Activated T-cell treated with anti-CD3 and anti-CD28 coated beads, Interleukin-2, amount 50 U/mL, for 72 hours (primary cell): ENCODE measurements at places on chromosomes 5 and 9.

- no peak for DNase-seq
These were observed 79.4 kb downstream of the SNX24 start for GRCh38 chr5:122924719-122925395.

DNA sequence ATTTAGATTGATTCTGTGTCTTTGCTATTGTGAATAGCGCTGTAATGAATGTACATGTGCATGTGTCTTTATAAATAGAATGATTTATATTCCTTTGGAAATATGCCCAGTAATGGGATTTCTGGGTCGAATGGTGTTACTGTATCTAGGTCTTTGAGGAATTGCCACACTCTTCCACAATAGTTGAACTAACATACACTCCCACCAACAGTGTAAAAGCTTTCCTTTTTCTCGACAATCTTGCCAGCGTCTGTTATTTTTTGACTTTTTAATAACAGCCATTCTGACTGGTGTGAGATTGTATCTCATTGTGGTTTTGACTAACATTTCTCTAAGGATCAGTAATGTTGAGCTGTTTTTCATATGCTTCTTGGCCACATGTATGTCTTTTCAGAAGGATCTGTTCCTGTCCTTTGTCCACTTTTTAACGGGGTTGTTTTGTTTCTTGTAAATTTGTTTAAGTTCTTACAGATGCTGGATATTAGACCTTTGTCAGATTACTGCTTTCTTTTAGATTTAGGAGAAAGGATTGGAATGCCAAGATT is 125.0 kb upstream of the NR5A1 start:
- no peak for DNase-seq

- no peak for DNase-seq
These were observed 59.6 kb downstream of the SLC1A1 start for GRCh38 chr9:4549751-4550295.

GRCh38 chr5:66415208-66415607 is 181.0 kb upstream of the MAST4 start:
- DNase-seq = no peak

GRCh38 chr9:19028835-19029451 is 4.1 kb downstream of the SAXO1 start:
- DNase-seq = peak; percentile 29

- DNase-seq = no peak
These were observed 719.2 kb upstream of the CTNND2 start for GRCh38 chr5:12623408-12623807.

GRCh38 chr5:55535199-55535905 is 588 bp upstream of the PLPP1 start:
- DNase-seq = no peak

GRCh38 chr5:4883360-4883759 is 256.8 kb upstream of the ADAMTS16 start:
- DNase-seq = no peak

GRCh38 chr5:54146390-54146789 is 164.0 kb downstream of the ARL15 start:
- DNase-seq = no peak

GRCh38 chr5:90474235-90475107 is at the start of the genes MBLAC2 and POLR3G:
MBLAC2 (minus strand) TSS chr5:90474771; CDS start chr5:90474292, 479 bp downstream.
POLR3G (plus strand) TSS chr5:90474864; CDS start chr5:90485568, 10,704 bp downstream.
- peak; percentile 93 for DNase-seq

DNA sequence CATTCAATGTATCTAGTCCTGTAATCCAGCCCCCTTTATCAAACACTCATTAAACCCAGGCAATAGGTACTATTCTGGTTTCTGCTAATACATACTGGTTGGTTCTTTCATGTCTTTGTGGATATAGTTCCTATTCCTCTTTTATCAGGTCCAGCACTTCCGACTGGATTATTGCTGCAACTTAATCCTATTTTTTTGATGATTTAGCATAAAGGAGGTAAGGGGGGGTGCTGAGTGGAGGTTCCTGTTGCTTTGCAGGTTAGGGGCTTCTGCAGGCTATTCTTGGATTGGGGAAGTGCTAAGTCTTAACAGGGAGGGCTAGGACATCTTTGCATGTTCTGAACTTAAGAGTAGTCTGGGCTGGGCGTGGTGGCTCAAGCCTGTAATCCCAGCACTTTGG is 377.7 kb downstream of the FGF10 start:
- no peak for DNase-seq

DNA sequence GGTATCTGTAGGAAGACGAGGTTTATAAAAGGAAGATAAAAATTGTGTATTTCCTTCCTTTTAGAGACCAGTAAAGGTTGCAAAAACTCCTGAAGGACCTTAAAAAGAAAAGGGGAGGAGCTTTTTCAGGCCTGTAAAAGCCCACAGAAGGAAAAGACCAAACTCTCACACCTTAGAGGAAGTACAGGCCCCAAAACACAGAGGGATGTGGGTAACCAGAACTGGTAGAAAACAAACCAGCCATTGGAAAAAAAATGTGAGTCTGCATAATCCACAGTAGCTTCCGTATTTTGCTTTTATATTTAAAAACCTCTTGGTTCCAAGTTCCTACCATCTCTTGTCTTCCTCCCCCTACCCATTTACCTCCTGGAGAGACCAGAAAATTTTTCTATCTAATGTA is 8.5 kb downstream of the GIN1 start:
- peak; percentile 12 for DNase-seq

DNA sequence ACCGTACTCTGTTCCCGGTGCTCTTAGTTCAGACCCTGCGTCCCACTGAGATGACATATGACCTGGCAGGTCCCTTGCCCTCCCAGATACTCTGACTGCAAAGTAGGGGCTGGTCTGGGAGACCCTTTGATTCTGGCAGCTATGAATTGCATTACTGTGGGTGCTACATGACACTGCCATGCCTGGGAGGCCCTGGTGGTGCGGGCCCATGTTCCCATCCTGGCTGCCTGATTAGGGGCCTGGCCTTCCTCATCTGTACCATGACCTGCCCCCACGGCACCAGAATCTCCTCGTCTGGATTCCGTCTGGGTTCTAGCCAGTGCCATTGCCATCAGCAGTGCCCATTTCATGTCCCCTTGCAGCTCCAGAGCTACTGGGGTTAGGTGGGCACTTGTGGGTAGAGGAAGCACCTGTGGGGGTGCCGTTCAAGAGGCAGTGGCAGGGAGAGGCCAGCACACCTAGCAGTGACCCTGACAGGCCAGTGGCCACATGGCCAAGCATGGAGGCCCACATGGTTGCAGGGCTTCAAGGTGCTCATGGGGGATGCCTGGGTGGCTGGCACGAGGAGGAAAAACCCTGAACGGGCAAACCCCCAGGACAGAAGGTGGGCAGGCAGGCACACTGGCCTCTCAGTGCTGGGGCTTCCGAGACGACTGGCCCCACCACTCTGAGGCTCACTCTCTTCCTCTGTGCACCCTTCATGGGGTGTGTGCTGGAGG is 69.7 kb downstream of the PHF2 start:
- DNase-seq = no peak

- no peak for DNase-seq
These were observed 74.7 kb downstream of the TMEM161B start for GRCh38 chr5:88193896-88194295.

GRCh38 chr5:169126481-169127021 is 174.4 kb downstream of the SLIT3 start:
- no peak for DNase-seq

- no peak for DNase-seq
These were observed 300.0 kb downstream of the PIK3R1 start for GRCh38 chr5:68515514-68515913.

GRCh38 chr5:21397693-21398092 is 1409.7 kb upstream of the CDH18 start:
- DNase-seq = no peak

DNA sequence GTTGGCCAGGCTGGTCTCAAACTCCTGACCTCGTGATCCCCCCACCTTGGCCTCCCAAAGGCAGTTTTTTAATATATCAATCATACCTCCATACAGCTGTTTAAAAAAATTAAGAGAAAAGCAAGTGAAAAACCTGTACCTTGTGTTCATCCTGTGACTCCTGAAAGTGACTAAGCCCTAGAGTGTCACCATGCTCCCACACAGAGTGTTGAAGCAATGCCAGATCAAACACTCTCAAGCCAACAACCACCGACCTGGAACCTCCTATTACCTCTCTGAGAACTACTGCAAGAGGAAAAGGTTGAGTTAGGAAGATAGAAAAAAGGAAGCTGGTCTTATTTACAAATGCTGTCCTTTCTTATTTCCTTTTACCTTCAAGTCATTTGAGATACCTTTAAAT is 123.5 kb downstream of the RASEF start:
- DNase-seq = no peak

GRCh38 chr5:75239681-75240080 is 3.0 kb upstream of the ANKRD31 start:
- DNase-seq = no peak

DNA sequence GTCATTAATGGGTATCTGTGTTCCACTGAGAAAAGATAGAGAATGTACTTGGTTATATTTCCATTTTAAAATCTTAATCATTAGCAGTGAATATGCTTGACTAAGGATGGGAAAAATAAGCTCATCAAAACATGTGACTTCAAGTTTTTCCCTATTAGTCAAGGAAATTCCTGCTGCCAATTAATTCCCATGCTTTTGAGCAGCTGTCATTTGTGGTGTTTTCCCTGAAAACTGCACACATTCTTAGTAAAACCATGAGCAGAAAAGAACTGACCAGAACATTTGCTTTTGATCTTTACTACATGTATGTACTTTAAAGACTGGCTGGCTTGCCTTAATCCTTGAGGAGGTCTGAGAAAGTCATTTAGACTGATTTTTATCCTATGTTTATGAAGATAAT is 75.2 kb downstream of the AOPEP start:
- DNase-seq = no peak

- peak; percentile 1 for DNase-seq
These were observed 85.4 kb downstream of the HSD17B4 start for GRCh38 chr5:119537704-119538103.
